ENCODE measurements at places on chromosomes 16 and 17.
A peak's percentile ranks its signal among the peaks of the same experiment; 100 is the strongest.

DNA sequence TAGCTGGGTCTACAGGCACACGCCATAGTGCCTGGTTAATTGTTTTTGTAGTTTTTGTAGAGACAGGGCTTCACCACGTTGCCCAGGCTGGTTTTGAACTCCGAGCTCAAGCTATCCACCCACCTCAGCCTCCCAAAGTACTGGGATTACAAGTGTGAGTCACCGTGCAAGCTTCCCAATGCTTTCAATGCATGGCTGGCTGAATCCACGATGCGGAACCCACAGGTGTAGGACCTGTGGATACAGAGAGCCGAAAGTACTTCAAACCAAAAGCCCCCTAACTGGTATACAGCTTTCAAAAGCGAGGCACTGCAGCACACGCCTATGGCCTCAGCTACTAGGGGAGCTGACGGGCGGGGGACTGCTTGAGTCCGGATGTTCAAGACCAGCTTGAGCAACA is 44.8 kb downstream of the METTL16 start:
- no peak for DNase-seq

- peak; percentile 99 for DNase-seq
Observed at GRCh38 chr17:27256225-27257030, 37.5 kb upstream of the WSB1 start.

DNA sequence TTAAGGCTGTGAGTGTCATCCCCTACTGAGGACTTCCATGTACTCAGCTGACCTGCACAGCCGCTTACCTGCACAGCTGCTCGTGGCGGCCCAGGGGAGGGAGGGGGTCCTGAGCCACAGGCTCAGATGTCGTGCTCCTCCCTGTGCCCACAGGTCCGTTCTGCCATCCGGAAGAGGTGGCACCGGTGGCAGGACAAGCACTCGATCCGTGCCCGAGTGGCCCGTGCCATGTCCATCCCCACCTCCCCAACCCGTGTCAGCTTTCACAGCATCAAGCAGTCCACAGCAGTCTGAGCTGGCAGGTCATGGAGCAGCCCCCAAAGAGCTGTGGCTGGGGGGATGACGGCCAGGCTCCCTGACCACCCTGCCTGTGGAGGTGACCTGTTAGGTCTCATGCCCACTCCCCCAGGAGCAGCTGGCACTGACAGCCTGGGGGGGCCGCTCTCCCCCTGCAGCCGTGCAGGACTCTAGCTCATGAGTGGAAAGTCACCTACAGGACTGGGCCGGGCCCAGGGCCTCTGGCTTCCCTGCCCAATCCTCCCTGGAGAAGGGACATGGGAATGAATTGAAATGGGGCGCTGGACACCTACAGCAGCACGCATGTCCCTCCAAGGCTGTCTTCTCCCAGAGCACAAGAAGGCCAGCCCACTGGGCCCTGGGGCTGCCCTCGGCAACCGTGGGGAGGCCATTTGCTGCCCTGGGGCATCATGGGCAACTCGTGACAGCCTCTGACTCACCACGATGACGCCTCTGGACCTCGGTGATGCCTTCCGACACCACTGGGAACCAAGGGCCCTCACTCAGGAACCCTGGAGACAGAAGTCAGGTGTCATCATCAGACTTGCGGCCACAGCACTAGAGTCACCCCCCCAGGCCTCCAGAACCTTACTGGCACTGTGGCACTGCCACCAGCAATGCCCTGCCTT is 9.9 kb upstream of the SPPL2C start:
- no peak for DNase-seq

DNA sequence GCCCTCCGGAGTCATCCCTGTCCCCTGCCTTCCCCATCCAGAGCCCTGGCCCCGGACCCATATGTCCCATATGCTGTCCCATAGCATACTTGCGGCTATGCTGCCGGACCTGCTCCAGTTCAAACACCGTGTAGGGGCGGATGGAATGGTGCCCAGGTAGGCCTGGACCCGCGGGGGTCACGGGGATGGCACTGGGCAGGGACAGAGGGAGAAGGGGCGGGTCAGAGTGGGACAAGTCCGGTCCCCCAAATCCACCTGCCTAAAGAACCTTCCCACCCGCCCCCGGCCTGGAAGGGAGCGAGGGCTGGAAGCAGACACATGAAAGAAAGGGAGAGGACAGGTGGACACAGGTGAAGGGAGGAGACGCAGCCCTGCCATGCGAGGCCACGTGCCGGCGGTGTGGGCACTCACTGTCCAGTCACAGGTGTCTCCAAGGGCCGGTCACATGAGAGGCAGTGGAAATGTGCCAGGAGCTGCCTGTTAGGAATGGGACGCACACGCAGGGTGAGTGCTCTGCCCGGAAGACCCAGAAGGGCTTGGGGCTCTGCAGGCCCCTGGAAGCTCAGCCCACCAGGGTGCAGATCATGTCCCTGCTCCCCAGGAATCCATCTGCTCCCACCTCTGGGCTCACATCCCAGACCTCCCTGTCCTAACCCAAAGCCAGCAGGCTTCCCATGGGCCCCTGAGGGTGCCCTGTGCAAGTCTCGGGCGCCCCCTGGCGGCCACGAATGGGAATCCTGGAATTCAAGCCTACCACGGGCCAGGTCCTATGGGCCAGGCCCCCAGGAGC is 14.0 kb downstream of the UBALD2 start:
- peak; percentile 57 for DNase-seq

- no peak for DNase-seq
Observed at GRCh38 chr16:57179215-57179828, 6.5 kb downstream of the PSME3IP1 start.

- DNase-seq, result no peak
Observed at GRCh38 chr17:57108671-57109392, 23.8 kb downstream of the AKAP1 start.

All from iris pigment epithelial cell (primary cell).